B cell (primary cell): ENCODE measurements at places on chromosomes 2 and 18. TPM values are rescaled to one million over a fixed set of nuclear protein-coding genes. Genes with fewer than 3 reads are reported as not detected.

DNA sequence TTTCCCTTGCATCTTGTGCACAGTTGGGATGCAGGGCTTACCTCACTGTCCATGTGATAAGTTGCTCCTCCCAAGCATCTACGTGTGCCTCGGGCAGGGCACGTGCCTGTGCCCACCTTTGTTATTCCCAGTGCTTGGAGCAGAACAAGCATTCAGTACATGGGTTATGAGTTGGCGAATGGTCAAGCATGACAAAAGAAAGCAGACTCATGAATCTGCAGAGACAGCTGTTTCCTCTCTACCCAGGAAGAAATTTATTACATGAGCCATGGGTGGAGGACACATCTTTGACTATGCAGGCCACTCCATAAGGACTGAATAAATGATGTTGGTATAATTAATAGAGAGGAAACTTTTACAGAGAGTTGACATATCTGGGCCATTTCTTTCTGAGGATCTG is 127.8 kb downstream of the TPGS2 start:
- no peak for DNase-seq

- no peak for DNase-seq
Observed at GRCh38 chr2:11118761-11119160, 36.5 kb upstream of the SLC66A3 start.

DNA sequence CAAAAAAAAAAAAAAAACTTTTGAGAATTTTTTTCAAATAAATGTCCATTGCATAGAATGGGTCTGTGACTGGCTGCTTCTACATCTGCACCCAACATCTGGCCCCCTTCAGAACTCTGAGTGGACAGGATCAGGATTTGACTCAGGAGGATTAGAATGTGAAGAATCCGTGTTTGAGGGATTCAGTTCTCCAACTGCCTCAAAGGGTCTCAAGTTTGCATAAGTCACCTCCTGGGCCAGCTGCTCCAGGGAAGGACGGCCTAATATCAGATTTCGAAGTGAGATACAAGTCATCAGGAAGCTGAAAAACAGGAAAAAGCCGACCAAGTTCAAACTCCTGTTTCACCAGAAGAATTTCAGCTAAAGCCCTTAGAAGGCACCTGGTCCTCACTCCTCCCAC is 10.9 kb downstream of the MAT2A start:
- no peak for DNase-seq

GRCh38 chr2:197363998-197364397 is 53.4 kb upstream of the ANKRD44 start:
- DNase-seq, result no peak

- DNase-seq, result no peak
Observed at GRCh38 chr2:160308476-160308875, 108.4 kb upstream of the ITGB6 start.

The NYAP2 gene
- 0.15 and 0.17 TPM in 2 replicates for total RNA-seq

DNA sequence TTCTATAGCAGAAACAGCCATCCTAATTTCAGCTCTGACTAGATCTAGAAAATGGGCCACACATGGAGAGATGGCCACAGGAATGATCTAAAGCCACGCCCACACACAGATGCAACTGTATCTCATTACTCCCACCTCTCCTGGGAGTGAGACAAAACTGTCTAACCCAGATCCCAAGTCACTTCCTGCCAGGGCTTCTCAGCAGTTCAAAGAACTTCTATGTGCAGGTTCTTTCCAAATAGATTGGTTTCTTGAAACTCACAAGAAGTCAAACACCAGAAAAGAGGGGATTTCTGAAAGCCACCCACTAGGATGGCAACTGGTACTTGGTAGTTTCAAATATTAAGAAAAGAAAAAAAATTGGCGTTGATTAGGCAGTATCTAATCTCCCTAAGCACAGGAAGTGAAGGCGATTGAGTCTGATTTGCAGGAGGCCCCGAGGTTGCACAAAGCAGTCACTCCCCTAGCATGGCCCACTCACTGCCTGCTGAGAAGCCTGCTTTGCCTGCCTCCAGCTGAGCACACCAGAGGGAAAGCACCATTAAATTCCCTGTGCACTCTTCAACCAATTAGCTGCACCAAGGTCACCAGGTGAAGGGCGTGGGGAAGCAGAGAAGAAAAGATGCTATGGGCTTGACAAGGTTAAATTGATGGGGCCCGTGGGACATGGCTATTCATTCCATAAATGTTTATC is 51.1 kb downstream of the PAPOLG start:
- DNase-seq, result peak; percentile 32

The MBP gene
- 192 and 193 TPM in 2 replicates for total RNA-seq

DNA sequence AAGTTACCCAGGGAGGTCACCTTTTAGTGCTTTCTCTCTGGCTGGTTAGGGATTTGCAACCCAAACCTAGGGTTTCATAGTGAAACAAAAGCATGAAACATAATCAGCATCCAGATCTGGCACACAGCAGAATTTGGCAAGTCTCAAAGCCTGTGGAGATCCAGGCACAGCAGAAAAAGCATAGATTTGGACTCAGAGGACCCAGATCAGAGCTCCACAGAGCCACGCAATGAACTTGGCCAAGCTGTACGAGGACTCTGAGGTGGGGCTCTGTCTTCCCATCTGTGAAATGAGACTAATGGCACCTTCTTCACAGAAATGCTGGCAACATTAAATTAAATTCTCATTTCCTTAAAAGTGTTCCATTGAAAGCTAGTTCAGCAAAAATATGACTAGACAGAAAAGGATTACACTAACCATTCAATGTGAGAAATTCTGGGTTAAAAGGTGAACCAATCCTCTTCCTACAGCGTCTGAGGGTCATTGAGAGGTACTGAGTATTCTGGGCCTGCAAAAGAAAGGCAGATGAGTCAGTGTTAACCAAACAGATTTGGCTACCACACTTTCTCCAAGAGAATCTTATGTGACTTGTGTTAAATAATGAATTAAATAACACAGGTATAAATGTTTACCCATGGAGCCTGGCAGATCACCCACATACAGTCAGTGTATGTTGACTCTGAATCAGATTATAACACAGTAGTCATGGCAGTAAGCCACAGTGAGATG is 266.3 kb downstream of the MREG start:
- no peak for DNase-seq

The ANKRD30BL gene
- total RNA-seq, result not detected in 2 replicates

DNA sequence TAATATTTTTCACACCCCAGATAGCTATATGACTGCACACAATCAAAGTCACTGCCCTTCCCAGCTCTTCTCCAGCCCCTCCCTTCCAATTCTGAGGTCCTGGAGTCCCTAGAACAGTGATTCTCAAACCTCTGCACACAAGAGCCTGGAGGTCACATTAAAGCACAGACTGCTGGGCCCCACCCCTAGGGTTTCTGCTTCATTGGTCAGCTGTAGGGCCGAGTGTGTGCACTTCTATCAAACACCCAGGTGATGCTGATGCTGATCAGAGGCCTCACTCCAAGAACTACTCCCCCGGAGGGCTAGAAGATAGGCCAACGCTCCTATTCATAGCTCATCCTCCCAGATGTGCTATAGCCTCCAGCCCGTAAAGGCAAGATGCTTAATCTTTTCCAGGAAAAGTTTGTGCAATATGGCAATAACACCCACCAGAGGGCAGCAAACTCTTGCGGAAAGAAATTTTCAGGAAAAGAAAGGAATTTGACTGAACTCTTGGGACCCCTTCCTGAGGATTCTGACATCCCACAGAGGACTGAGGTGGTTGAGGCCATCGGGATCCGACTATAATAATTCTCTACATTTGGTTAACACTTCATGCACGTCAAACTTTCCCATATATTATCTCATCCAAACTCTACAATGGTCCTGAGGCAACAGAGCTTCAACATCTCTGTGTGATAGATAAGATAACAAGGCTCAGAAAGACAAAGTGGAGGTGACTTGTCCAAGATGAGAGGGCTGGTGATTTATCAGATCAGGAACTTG is 194.2 kb upstream of the PKDCC start:
- DNase-seq, result peak; percentile 35

DNA sequence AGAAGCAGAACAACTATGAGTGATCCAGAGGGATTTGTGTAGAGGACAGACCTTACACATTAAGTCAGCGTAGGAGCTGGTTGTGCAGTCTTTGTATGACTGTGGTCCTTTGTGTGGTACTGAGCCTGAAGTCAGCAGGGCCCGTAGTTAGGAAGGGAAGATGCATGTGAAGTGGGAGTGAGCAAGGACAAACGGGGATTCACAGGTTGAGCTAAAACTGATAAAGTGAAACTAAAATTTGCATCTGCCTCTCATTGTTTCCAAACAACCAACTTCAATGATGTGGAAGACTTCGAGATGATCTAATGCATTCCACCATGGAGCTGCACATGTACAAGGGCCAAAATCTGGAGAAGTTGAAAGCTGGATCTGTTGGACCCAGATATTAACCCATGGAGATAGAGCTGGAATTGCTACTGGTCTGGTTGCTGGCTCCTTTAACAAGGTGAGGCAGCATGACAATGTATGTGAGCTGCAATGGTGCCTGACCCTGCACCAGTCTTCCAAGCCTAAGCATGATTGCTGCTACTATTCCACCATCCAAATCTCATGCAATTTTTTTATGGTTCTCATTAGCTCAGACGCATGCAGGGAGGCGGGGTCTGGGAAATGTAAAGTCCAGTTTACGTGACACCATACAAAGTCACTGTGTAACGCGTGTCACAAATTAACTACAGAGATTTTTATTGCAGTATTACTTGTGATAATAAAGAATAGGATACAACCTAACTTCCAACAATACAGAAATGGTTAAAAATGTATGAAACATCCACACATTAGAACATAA is 12.1 kb upstream of the CYBRD1 start:
- DNase-seq, result no peak

DNA sequence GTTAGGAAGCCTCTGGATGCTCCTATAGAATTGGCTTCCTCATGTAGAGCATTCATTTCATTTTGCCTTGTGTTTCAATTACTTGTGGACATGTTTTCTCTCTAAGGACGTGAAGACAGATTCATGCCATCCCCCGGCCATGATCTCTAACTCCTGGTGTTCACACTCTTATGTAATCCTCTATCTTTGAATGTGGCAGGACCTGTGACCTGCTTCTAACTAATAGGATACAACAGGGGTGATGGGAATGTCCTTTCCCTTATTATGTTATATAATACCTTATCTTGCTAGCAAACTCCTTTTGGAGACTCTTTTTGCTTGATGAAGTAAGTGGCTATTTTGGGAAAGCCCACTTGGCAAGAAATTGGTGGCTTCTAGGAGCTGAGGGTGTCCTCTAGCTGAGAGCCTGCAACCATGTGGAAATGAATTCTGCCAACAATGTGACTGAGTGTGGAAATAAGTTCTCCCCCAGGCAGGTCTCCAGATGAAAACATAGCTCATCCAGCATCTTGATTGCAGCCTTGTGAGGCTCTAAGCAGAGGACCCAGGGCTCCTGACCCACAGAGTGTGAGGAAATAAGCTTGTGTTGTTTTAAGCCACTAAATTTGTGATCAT is 13.8 kb downstream of the DPYSL5 start:
- no peak for DNase-seq

The SPC25 gene
- total RNA-seq, result 0.22 and 0.64 TPM in 2 replicates

The UGT1A6 gene
- total RNA-seq, result not detected in 2 replicates

The ACMSD gene
- not detected in 2 replicates for total RNA-seq
